ENCODE measurements at places on chromosomes 7 and 10. TPM values are rescaled to one million over a fixed set of nuclear protein-coding genes. Genes with fewer than 3 reads are reported as not detected.

DNA sequence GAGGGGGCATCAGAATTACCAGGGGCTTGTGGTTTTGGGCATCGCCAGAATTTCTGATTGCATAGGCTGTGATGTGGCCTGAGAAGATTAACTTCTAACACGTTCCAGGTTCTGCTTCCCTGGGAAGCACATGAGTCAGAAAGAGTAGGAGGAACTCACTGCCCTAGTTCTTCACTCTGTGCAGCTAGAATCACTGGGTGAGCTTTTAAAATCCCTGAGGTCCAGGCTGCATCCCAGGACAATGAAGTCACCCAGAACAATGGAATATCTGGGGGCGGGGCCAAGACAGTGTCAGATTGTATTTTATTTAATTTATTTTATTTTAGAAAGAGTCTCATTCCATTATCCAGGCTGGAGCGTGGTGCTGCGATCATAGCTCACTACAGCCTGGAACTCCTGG lies 636.5 kb downstream of the CALN1 start:
- no peak for DNase-seq

- no peak for DNase-seq
Measured at GRCh38 chr7:109213081-109213480, 643.4 kb downstream of the DNAJB9 start.

- no peak for DNase-seq
Measured at GRCh38 chr7:130180571-130181262, 24.5 kb downstream of the TMEM209 start.

- DNase-seq = no peak
Measured at GRCh38 chr10:17212802-17213221, 11.3 kb upstream of the TRDMT1 start.

The ATOH7 gene
- polyA plus RNA-seq = not detected

The PON3 gene
- polyA plus RNA-seq = not detected

The C7orf57 gene
- polyA plus RNA-seq = not detected

All from muscle of arm (tissue), 14 donors.